Substantia nigra (tissue), 51 donors: ENCODE measurements at places on chromosomes 6 and 20.

DNA sequence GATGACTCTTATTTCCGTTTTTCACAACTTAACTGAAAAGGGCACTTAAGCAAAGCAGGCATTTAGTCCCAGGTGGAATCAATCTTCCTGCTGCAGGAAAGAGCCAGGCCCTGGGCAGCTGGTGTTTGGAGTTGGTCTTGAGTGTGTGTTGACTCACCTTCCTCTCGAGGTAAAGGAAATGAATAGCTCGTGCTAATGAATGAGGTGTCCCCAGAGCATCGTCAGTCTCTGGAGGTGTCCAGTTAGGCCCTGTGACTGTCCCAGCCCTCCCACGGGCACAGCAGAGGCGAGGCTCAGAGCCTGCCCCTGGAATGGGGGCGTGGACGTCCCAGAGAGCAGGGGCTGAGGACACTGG, 277.7 kb downstream of the NRN1 start:
- no peak for DNase-seq

DNA sequence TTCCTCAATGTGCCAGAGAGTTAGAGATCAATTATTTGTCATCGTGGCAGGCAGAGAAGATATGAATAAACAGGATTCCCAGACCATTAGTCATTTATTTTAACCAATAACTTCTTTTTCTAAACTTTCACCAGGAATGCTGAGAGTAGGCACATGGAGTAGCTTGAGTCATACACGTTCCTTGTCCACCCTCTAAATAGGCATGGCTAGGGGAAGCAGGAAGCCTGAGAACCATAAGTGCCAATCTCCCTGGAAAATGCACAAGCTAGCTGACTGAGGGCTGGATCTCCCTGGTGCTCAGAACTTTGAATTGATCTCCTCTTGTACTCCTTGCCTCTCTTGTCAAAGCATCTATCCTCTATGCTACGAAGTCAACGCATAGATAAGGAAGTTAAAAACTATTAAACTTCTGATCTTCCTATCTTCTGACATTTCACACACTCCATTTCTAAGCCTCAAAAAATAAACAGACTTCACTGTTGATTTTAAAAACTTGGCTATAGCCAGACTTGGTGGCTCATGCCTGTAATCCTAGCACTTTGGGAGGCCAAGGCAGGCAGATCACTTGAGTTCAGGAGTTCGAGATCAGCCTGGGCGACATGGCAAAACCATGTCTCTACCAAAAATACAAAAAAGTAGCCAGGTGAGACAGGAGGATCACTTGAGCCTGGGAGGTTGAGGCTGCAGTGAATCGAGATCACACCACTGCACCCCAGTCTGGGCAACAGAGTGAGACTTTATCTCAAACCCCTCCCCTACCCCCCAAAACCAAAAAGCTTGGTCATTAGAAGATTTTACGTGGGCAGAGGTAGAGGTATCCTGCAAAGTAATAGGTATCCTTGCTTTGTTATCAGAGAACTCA, 11.8 kb downstream of the ADTRP start:
- no peak for DNase-seq

GRCh38 chr20:10696650-10697049, 22.9 kb upstream of the JAG1 start:
- DNase-seq, result no peak

- DNase-seq, result peak; percentile 83
These were observed at the start of gene MOCS1 for GRCh38 chr6:39934131-39934757. Gene MOCS1, minus strand, starts transcription at chr6:39934462. Its CDS starts 45 bp downstream, at chr6:39934417.

GRCh38 chr6:136711644-136712043, 80.6 kb downstream of the MAP3K5 start:
- DNase-seq, result no peak

- no peak for DNase-seq
These were observed 61.1 kb upstream of the SLC22A16 start for GRCh38 chr6:110537208-110538123.

- no peak for DNase-seq
These were observed 40.2 kb upstream of the SAMHD1 start for GRCh38 chr20:36991703-36992102.

DNA sequence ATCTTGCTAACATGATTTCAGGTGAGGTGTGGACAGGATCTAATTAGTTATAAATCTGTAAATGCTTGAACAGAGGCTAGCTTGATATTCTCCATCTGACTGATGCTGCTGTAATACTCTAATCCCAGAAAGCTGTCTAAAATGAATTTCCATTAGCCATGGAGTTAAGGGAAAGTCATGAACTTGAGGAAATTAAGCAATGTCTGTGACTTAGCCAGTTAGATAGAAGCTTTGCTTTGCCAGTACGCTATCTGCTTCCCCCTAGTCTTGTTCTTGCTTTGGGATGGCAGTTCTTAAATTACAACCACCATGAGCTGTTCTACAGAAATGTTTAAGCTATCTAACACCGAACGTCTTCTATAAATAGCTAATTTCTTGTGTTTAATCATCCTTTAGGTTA, 195.7 kb downstream of the PRL start:
- no peak for DNase-seq

DNA sequence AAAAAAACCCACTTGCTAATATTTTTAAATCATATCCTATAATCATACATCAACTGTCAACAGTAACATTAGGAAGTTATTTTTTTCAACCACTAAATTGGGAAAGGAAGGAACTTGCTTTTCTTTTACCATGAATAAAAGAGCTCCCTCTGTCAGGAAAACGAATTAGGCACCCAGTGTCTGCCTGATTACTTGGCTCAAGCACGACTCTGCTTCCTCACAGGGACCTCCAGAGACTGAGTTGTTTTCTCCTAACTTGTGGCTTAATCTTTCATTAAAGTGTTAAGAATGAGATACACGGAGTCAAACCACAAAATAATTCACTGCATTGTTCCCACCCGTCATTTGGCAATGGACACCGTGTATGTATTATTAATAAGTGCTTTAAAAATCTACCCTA, 1405.1 kb upstream of the EYS start:
- DNase-seq, result no peak

DNA sequence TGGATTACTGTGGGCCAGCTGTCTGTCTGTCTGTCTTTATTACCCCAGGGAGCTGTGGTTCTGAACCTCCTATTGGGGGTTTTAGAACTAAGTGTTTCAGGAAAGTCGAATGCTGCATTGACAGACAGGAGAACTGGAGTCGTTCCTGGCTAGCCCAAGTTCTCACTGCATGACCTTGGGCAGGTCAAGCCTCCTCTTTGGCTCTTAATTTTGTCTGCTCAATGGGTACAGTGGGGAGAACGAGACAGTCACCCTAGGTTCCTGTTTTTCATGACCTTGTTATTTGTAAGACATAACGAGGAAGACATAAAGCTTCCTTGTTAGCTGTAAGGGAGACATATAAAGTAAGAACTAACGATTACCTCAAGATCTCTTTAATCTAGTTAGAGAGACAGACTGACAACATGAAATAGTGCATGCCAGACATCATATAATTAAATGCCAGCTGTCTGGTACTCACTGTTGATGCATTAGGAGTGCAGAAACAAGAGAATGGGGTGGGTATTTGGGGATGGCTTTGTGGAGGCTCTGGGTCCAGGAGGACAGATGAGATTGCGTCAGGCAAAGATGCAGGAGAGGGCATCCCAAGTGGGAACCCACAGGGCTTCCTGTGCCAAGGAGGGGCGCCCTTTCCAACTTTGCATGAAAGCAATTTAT, 3.7 kb upstream of the CCDC167 start:
- no peak for DNase-seq

DNA sequence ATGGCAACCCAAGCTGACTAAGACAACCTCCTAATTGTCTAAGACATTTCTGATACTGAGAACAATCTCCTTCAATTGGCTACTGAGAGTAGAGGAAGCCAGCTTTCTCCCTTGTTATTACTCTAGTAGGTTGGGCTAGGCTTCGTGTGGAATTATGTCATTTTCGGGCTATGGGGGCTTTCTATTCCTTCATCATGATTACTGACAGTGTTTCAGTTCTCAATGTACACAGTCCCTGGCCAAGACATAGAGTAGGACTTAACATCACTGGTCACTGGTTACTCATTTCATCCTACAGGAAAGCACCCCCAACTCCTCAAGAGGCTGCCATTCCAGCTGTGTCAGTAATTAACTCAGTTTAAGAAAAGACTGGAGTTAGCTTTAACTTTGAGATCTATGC, 100.0 kb downstream of the KIF6 start:
- DNase-seq, result no peak

GRCh38 chr6:12313306-12313991, 23.3 kb downstream of the EDN1 start:
- no peak for DNase-seq

DNA sequence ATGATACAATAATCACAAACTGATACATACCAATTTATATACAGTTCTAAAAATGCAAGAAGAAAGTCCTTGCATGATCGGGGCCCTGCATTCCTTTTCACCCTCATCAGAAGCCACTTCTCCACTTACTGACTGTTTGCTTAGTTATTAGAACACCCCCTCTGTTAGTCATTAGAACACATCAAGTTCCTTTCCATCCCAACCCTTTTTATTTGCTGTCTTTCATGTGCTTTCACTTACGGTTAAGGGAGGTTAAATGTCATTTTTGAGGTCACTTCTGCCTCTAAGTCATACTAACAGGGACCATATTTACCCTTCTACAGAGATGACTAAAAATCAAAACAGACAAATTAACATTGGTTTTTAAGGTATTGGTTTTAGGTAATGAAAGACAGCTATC, 149.1 kb downstream of the LMBRD1 start:
- no peak for DNase-seq

GRCh38 chr20:58970146-58970545, 10.9 kb upstream of the NELFCD start:
- no peak for DNase-seq

- DNase-seq, result no peak
These were observed 16.7 kb upstream of the OLIG3 start for GRCh38 chr6:137510923-137511322.

- no peak for DNase-seq
These were observed 28.6 kb upstream of the EZR start for GRCh38 chr6:158847786-158848185.

GRCh38 chr20:1824834-1825233, 70.4 kb upstream of the SIRPA start:
- DNase-seq, result no peak

GRCh38 chr6:3698021-3698420, 53.5 kb downstream of the PXDC1 start:
- no peak for DNase-seq

DNA sequence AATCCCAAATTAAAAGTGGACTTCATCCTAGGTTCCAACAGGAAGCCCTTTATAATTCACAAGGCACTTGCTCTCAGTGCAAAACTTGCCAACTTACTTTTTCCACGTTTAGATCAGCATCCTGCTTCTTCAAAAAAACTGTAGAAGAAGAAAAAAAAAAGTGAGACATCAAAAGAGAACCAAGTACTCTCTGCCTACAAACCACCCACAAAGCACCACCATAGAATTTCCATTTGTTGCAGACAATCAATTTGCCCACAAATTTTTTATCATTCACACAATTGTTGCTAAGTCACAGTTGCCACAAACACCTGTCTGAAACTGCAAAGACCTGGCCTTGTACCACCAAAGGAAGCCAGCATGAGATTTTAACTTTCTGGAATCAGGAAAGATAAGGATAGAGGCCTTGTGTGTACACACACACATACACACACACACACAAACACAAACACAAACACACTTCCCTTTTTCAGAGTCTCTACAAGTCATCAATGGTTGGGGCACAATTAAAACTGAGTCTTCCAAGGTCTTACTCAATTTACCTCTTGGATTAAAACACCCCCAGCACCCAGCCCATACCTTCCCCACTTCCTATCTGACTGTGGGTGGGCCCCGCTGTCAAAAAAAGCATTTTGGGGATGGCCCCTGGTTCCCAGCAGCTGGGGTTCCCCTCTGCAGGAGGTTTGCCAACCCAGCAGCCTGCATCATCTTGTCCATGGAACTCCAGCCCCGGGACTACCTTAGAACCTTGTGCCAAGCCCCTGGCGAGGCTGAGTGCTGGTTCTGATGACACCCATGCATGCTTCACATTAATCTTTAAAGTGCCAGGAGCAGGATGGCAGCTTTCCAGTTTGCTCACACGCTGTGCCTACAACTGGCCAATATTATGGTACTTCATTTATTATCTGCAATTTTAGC, 26.5 kb downstream of the FYN start:
- no peak for DNase-seq

DNA sequence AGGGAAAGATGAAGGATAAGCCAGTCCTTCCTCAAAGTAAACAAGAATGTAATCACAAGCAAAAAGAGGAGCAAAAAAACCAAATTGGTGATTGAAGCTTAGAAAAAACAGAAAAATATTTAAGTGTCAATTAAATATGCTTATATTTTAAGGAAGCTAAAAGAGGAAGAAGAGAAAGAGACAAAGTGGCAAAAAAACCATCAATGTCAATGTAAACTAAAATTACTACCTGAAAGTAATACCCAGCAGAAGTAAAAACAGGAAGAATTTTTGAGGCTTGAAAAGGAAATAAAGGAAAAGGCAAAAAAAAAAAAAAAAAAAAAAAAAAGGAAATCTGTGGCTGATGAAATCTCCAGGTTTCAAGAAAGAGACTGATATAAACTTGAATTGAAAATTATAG, 36.2 kb upstream of the OGFRL1 start:
- DNase-seq, result no peak

GRCh38 chr6:45715508-45715803, 300.2 kb downstream of the CLIC5 start:
- DNase-seq, result no peak

GRCh38 chr20:63446216-63447024, 26.0 kb downstream of the KCNQ2 start:
- no peak for DNase-seq

- peak; percentile 52 for DNase-seq
These were observed 19.8 kb downstream of the GMPR start for GRCh38 chr6:16257999-16258708.

DNA sequence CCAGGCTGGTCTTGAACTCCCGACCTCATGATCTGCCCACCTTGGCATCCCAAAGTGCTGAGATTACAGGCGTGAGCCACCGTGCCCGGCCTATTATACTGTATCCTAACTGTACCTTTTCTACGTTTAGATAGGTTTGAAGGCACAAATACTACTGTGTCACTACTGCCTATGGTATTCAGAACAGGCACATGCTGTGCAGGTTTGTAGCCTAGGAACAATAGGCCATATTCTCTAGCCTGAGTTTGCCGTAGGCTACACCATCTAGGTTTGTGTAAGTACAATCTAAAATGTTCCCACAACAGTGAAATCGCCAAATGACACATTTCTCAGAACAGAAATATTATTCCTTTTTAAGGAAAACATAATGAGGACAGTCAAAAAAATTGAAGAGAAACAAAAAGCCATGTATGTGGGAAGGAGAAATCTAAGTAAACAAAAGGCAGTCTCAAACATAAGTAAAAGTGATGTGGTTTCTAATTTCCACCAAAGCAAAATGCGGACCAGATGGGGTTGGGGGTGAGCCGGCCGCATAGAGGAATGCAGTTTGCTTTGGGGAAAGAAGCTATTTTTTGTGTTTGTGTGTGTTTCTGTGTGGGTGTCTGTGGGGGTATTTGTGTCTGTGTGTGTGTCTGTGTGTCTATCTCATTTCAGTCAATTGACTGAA, 192.6 kb upstream of the SALL4 start:
- no peak for DNase-seq

GRCh38 chr6:159729598-159730331, 2.5 kb downstream of the WTAP start:
- no peak for DNase-seq
